Activated naive CD8-positive, alpha-beta T cell treated with anti-CD3 and anti-CD28 coated beads for 36 hours (primary cell): ENCODE measurements at places on chromosomes 7 and 10.

GRCh38 chr7:130471974-130472373, 19.9 kb upstream of the MEST start:
- DNase-seq, result no peak

DNA sequence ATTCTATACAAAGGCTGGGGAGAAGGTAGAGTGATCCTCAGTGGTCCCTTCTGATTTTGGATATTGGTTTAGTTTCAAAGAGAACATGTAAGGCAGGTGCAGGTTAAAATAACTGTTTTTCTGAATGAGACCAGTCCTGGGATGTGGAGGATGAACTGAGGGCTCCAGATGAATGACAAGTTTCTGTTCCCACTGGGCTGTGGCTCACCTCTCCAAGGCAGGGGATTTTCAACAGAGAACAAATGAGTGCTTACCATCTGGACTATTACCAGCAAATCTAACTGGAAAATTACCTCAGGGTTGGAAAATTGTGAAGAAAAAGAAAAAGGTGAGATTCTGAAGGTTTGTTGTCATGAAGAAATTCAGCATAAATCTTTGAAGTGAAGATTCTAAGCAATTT, 8.0 kb downstream of the LAMB4 start:
- DNase-seq, result no peak

- DNase-seq, result no peak
These were observed 19.3 kb downstream of the PRSS2 start for GRCh38 chr7:142790056-142790455.

GRCh38 chr7:31133497-31133896, 81.4 kb downstream of the ADCYAP1R1 start:
- DNase-seq, result no peak

GRCh38 chr10:60139798-60140566, 233.6 kb upstream of the CCDC6 start:
- no peak for DNase-seq

GRCh38 chr7:100208911-100209408, 10.8 kb upstream of the PVRIG start:
- peak; percentile 69 for DNase-seq

GRCh38 chr7:83531766-83532165, 117.2 kb downstream of the SEMA3E start:
- no peak for DNase-seq

DNA sequence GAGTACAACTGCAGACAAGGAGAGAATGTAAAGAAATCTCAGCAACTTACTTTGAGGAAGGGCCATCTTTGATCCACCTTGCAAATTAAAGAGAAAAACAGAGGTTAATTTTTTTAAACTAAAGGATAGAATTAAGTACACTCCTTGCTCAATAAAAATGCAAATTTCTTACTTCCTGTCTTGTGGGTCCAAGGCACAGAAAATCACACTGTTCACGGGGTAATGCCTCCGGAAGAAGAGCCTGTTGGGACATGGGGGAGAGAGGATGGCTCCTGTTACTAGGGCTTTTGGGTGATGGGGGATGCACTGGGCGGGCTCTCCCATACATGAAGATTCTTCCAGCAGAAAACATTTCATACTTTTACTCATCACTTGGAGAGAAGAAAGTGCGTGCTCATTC, 301.8 kb downstream of the TNS3 start:
- no peak for DNase-seq

GRCh38 chr10:111211241-111211640, 134.4 kb downstream of the ADRA2A start:
- DNase-seq, result no peak

- DNase-seq, result no peak
These were observed 7.2 kb downstream of the AKR1B1 start for GRCh38 chr7:134451656-134452055.

- DNase-seq, result no peak
These were observed 1.9 kb upstream of the FRAT2 start for GRCh38 chr10:97336446-97336845.

DNA sequence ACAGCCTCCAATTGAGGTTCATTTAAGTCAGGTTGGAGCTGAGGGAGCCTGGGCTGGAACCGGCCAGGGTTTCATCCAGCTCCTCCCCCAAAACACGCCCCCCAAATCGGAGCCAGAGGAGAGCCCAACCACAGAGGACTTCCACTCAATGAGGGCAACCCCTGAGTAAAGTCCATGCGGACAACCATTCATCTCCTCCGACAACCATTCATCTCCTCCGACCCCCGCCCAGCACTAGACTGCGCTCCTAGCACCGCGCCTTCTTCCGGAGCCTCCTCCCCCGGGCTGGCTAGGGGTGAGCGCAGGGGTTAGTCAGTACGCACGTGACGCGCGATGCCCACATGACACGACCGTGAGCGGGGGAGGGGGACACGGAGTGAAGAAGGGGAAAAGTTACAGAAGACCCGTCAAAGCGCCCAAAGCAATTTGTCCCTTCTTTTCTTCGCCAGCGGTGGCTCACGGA, 1.4 kb downstream of the MAGI2 start:
- peak; percentile 44 for DNase-seq

- DNase-seq, result no peak
These were observed 64.2 kb downstream of the MINDY4 start for GRCh38 chr7:30835396-30835915.

DNA sequence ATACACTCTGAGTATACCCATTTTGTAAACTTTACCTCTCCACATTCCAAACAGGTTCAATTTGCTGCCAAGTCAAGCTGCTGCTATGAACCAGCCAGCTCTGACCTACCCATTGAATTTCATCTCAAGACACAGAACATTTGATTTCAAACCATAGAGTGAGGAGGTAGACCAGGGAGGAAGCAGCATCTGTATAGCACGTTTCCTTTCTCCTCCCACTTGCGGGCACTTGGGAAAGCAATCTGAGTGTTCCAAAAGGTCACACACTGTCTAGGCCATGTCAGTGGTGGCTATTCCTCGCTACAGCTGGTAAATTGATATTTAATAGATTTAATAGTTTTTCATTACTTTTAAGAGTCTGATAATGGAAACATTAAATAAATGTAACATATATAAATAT, 147.8 kb upstream of the EEPD1 start:
- no peak for DNase-seq
